ENCODE measurements at places on chromosomes 1 and 21.

- DNase-seq = no peak
Observed at GRCh38 chr1:229372251-229372650, 29.4 kb upstream of the CCSAP start.

- no peak for DNase-seq
Observed at GRCh38 chr1:88036345-88037014, 647.6 kb upstream of the PKN2 start.

DNA sequence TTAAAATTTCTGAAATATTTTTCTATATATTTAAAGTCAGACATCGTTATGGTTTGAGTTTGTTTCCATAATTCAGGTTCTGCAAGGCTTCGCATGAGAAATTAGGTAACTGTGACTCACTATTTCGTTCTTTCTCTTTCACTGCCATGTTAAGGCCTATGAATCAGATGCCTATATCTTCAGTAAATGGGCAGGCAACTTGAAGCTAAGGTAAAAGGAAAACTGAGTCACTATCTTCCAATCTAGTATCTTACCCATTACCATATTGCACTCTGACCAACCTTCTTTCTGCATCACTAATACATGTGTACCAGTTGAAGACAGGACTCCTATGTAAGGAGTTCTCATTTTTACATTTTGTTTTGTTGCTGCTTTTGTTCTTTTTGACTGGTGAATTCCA lies 37.8 kb downstream of the PYHIN1 start:
- no peak for DNase-seq

GRCh38 chr1:42046761-42047507 lies 106.3 kb upstream of the GUCA2B start:
- DNase-seq = no peak

GRCh38 chr1:147214842-147215539 lies 10.1 kb downstream of the FMO5 start:
- no peak for DNase-seq

GRCh38 chr1:28518000-28518744 lies 12.3 kb downstream of the RCC1 start:
- peak; percentile 92 for DNase-seq

GRCh38 chr1:39105061-39105840 lies 79.1 kb downstream of the NDUFS5 start:
- DNase-seq = peak; percentile 42

DNA sequence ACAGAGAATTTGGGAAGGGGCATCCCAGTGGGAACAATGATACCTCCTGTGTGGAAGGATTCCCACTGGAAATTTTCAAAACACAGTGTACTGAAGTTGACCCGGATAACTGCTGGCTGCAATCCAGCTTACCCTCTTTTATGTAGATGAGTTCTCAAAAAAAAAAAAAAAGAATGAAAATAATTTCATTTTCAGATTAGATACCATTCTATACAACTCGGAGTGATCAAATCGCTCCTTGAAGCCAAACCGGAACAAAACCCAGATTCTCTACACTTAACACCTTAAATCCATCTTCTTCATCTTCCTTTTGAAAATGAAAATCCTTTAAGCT lies 69.1 kb downstream of the KAZN start:
- DNase-seq = no peak

DNA sequence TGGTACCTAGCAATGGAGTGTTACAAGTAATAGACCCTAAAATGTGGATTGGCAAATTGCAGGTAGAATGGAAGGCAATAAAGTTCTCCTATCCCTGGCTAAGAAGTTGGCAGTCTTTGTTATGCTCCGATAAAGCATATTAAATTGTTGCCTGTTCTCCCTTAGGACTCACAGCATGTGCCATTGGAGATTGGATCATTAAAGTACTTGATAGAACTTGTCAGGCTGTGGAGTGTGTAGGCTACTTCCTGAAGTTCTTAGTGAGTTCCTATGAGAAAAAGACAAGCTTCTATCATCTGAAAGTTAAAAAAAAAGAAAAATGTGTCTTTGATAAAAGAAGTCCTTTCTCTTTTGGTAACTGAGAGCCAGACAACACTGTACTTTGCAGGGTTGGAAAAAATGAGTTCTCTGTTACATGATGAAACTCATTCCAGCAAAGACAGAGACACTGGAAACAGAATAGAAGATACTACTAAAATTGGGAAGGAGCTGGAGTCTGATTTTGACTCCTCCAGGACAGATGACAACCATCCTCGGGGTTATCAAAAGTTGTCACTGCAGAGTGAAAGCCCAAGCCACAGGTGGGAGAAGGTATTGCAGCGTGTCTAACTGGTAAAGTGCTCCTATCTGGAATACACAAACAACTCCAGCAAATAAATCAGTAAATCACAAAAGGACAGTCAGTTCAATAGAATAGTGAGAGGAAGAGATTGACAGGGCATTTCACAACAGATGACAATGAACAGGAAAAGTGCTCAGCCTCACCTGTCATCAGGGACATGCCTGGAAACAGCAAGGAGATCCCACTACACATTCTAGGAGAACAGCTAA lies 87.5 kb upstream of the WDR26 start:
- DNase-seq = no peak

All from KBM-7 (cell line).